ENCODE measurements at places on chromosomes 12 and 14.

- DNase-seq, result no peak
Measured at GRCh38 chr14:76193696-76194095, 42.0 kb downstream of the GPATCH2L start.

DNA sequence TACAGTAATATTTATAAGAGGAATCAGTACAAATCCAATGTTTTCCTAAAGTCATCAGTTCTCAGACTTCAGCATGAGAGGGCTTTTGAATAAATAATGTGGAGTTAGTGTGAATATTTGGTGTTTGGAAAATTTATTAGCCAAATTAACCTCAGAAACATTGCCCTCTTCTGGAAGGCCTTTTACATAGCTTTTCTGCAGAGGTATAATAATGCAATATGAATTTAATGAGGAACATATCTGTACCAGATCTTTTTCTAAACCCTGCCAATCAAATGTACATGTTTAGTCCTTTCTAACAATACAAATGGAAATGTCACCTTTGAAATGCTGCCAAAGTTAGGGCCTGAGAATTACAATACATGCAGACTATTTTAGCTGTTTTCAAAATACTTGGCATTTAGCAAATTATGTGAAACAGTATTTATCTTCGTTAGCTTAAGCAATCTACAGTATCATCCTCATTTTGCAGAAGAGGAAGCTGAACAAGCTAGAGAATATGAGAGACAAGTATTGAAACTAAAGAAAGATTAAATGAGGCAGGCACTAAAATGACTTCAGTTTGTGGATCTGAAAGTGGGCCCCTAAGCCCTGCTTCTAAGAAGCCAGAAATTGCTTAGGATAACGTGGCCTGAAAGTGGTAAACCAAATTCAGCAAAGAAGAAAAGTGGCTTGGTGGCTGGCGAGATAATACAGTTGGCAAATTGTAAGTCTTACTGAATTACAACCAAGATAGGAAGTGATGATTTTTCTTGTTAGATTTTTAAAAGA, 60.4 kb upstream of the MANSC4 start:
- no peak for DNase-seq

GRCh38 chr14:92677087-92677668, 71.2 kb downstream of the LGMN start:
- no peak for DNase-seq

- no peak for DNase-seq
Measured at GRCh38 chr12:18581232-18581962, 156.4 kb downstream of the PLCZ1 start.

- no peak for DNase-seq
Measured at GRCh38 chr12:123070267-123071081, 80.4 kb downstream of the PITPNM2 start.

GRCh38 chr14:32710731-32711680, 227.7 kb upstream of the NPAS3 start:
- no peak for DNase-seq

GRCh38 chr14:57963071-57963470, 97.2 kb upstream of the SLC35F4 start:
- no peak for DNase-seq

GRCh38 chr12:128798571-128799341, 25.0 kb downstream of the SLC15A4 start:
- no peak for DNase-seq

DNA sequence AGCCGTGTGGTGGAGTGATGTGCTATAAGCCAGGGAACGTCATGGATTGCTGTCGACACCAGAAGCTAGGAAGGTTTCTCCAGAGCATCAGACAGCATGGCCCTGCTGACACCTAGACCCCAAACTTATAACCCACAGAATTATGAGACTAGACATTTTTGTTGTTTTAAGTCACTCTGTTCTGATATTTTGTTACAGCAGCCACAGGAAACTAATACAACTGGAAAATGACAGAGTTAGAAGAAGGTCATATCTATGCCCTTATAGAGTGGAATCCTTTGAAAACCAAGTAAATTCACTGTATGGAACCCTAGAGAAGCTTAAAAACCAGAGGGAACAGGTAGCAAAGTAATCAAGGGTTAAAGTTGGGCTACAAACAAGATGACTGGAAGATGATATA, 42.5 kb downstream of the SPTLC2 start:
- no peak for DNase-seq

DNA sequence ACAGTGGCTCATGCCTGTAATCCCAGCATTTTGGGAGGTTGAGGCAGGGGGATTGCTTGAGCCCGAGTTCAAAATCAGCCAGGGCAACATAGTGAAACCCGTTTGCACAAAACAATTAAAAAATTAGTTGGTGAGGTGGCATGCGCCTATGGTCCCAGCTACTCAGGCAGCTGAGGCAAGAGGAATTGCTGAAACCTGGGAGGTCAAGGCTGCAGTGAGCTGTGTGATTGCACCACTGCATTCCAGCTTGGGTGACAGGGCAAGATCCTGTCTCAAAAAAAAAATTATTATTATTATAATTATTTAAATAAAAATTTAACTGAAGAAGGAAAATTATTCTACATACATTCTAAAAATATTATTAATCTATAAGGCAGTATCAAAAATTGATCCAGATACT, 164.1 kb downstream of the ITPR2 start:
- no peak for DNase-seq

GRCh38 chr14:77520555-77520954, 21.9 kb upstream of the ISM2 start:
- DNase-seq, result no peak

DNA sequence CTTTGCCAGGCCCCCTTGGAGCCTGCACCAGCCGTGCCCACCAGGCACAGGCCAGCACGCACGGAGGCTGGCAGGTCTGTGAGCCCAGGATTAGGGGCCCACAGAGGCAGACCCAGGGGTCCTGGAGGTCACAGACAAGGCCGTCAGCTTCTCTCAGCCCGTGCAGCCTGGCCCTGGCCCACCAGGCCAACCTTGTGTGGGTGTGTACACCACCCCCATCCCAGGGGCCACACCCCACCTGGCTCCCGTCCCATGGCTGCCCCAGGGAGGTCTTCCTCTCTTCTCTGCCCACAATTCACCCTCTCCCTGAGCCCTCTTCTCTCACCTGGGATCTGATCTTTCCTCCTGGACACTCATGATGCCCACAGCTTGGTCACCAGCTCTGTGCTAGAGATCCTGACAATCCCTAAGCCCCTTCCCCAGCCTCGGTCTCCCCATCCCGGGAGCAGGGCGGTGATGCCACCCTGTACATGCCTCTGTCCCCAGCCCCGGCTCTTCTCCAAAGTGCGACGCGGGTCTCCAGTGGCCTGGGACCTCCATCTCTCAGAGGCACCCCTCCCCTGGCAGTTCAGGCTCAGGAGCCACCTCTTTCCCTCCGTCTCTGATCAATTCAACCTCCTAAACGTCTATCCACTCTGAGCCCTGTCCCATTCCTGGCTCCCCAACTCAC, 31.1 kb upstream of the GPR132 start:
- DNase-seq, result no peak

DNA sequence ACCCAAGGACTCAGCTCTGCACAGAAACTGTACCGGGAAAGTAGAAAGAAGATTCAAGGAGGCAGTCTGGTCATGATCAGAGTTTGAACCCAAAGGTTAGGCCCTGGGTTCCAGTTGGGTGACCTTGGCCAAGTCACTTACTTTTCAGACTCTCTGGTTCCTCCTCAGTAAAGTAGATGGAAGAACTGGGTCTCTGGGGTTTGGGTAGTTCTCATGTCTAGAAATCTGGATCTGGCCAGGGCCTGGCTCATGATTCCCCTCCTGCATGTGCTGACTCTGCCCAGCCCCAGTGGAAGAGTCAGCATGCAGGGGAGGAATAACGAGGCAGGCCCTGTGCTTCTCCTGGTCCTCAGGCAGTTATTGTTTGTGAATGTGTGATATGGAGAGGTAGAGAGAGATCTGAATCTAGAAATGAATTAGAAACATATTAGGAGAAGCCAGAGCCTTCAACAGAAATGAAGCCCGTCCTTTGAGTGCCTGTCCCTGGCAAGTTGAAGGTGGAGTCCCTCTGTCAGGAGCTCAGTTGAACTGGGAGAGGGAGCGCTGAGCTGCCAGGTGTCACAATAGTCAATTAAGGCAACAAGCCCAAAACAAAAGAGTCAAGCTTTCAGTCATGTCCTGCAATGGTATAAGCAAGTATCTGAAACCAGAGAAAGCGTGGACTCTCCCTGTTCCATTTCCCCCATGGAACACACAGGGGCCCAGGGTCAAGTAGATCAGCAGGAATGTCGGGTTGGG, 131.3 kb upstream of the HIF1A start:
- DNase-seq, result no peak

DNA sequence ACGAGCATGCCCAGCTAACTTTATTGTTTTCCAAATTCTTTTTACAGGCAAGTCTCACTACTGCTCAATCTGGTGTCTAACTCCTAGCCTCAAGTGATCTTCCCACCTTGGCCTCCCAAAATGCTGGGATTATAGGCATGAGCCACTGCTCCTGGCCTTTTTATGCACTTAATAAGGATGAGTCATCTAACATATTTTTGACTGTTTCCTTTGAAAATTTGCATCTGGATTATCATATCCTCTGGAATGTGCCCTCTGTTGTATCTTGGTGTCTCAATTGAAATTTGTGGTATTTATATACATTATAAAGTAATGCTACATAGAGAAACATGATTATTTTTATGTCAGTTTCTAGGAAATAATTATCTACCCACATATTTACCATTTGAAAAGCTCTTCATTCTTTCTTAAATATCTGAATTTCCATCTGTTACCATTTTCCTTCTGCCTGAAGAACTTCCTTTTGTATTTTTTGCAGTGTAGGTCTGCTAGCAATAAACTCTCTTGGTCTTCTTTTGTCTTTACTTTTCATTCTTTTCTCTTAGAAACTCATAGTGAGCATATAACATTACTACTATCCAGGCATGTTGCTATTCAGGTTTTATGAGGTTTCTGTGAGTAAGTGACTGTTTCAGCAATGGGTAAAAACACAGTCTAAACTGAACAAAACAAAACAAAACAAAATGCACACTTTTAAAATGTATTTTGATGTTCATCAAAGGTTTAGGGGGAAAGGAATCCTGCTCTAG, 52.8 kb upstream of the CNOT2 start:
- DNase-seq, result no peak

DNA sequence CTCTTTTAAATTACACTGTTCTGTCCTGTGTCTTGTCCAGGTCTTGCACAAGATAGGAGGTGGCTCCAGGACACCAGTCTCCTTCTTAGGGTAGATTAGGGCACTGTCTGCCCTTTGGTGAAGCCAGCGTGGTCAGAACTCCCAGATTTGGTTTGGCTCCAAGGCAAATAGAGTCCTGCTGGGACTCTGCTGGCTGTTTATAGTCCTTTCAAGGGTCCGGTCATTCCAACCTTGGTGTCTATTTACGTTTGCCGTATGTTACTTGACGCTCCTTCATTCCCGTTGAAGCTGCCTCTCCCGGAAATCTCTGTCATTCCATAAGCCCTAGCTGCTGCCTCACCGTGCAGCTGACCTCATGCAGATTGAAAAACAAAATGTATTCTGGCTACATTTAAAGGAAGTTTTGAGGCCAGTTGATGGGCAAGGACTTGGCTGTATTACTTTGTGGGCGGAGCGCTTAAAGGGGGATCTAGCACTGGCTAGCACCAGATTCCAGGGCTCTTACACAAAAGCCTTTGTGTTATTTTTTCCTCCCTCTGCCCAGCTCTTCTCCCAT, 180.6 kb downstream of the AKAP6 start:
- DNase-seq, result no peak

DNA sequence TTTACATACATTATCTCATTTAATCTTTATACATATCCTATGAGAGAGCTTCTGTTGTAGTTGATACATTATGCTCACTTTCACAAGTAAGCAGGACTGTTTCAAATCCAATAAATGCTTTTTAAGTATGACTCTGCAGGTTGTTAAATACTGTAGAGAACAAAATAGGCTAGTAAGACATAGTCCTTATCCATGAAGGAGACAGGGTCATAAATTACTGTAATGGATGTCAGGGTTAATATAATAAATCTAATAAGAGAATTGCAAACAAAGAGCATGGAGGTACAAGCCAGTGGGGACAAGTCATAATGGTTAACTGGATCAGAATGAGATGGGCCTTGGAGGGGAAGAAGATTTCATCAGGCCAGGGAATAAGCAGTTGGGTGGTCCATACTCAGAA, 303.8 kb upstream of the RGS6 start:
- DNase-seq, result no peak

All from stimulated activated CD8-positive, alpha-beta memory T cell treated with anti-CD3 and anti-CD28 coated beads, Interleukin-2, amount 100 ng/mL, for 1 hour (primary cell).